ENCODE measurements at places on chromosomes 13 and 19.

- DNase-seq = no peak
Observed at GRCh38 chr19:32407004-32407992, 1.7 kb downstream of the DPY19L3 start.

GRCh38 chr19:38979812-38980211 lies 4.3 kb upstream of the FBXO17 start:
- DNase-seq = no peak

DNA sequence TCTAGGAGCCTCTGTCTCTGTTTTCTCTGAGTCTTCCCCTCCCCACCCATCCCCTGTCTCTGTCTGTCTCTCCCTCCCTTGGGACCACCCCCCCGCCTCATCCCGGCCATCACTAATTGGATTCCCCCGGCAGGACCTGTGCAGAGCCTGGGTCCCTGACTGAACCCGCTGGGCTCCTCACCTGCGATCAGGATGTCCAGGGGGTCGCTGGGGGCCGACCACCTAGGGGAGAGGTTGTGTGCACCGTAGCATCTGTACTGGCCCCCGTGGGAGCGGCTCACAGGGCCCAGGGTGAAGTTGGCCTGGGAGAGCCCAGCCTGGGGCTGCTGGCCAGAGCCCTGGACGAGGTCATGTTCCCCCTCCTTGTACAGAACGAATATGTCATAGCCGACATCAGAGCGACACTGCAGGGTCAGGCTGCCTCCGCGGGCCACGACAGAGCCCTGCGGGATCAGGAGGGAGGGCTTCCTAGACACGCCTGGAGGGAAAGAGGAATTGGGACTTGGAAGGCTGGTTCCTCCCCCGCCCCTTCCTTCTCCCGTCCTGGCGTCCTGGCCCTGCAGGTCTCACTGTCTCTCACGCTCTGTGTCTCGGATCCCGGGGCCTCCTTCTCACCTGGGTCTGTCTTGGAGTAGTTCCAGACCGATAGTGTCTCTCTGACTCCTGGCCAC lies 1.8 kb downstream of the LILRB5 start:
- no peak for DNase-seq

DNA sequence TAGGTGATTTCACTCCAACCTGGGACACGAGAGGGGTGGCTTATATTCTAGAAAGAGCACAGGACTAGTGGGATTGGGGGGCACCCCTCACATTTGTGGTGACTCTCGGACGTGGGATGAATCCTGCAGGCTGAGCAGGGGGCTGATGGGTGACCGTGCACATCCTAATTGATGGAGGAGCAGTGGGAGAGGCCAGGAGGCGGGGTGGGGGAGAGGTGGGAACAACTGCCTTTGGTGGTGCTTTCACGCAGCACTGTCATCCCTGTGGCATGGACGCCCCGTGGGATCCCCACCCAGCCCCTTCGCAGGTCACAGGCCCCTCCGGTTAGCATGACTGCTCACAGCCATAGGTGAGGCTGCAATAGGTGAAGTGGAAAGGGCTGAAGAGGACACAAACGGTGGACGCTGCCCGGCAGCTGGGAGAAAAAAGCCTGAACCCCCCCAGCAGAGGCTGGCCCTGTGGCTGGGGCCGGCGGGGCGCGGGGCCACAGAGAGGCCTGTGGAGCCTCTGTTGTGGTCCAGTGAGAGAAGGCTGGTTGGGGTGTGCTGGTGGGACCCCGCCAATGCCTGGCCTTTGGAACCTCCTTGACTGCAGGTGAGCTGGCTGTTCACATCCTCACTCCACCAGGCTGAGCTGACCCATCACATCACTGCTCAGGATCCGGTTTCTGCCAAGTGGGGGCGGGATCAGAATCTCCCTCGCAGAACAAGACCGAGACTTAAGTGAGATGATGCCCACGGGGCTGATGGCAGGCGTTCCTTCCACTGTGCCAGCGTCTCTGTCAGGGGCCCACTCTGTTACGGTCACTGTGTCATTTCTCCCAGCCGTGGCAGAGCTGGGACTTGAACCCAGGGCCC lies 325.4 kb downstream of the TEX29 start:
- no peak for DNase-seq

- no peak for DNase-seq
Observed at GRCh38 chr13:94212196-94212595, 267.3 kb downstream of the DCT start.

GRCh38 chr19:45235485-45235884 lies 9.7 kb downstream of the EXOC3L2 start:
- DNase-seq = no peak

DNA sequence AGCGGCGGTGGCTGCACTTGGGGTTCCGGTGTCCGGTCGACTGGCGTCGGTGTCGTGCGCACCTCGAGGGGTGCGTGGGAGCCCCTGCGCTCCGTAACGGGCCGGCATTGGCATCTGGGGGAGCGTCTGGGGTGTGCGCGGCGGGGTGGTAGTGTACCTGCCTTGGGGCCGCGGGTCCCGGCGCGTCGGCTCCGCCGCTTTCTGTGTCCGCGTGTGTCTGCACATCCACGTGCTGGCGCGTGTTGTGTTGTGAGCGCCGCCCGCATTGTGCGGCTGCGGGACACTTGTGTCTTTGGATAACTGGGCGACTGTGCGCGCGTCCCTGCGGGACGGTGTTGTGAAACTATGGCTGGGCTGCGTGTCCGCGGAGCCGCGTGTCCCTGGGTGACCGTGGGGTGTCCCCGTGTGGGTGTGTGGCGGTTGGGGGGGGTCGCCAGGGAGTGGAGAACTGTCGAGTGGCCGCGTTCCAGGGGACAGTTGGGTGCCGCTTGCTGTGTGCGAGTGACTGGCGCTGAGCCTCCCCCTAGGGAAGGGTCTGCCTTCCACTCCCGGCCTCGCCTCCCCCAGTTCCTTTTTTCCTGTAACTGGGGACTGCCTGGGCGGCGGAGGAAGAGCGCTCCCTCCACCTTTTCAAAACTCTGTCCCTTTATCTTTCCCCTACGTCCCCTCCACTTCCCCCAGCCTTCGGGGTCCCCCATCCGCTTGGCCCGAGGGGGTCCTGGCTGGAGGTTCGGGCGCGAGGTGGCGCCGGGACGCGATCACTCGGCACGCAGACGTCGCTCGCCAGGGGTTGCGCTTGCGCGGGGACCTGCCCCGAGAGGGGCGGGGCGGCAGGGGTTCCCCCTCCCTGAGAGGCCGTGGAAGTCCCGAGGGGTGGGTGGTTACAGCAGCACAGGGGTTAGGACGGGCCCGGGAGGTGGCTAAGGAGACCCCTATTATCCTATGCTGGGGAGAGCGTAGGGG lies 5.7 kb upstream of the NFIC start:
- DNase-seq = peak; percentile 81

DNA sequence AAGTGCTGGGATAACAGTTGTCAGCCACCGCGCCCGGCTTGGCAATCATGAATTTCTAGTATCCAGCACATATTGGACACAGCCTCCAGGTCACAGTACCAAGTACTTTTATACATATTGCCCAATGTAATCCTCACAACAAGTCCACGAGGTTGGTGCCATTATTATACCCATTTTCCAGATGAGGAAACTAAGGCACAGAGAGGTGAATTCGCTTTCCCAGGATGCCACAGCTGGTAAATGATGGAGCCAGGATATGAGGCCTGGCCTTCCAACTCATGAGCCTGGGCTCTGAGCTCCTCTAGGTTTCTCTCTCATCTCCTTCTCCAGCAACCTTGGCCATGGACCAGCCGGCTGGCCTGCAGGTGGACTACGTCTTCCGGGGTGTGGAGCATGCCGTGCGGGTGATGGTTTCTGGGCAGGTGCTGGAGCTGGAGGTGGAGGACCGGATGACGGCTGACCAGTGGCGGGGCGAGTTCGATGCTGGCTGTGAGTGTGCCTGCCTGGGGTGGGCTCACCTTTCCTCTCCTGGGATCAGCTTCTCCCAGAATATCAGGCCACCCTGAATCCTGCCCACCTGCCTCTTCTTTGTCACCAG lies 7.5 kb downstream of the CCDC61 start:
- DNase-seq = no peak

DNA sequence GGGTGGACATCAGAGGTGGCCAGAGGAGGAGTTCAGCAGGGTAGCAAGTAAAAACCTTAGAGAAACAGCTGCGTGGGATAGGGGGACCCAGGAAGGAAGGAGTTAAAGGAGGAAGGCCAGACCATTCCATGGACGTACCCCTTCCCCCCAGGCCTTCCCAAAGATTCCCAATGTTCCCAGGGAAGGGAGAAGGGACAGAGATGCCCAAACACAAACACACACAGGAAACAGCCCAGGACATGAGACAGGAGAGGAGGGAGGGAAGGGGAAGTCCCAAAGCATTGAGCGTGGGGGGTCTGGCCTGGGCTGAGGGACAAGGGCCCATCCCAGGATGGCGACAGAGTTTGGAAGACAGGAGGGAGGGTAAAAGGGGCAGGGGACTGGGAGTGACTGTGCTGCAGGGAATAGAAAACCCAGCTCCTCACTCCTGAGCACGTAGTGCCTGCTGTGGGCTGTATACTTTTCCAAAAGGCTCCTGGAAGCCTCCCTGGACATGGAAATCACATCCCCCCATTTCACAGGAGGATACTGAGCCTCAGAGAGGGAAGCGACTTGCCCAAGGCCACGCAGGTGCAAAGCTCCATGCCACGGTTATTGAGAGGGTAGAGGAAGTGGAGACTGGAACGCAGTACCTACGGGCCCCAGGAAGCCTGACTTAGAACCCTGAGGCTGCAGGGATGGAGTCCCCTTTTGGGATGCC lies 1.1 kb downstream of the SYDE1 start:
- no peak for DNase-seq

GRCh38 chr13:56201834-56202233 lies 938.9 kb upstream of the PRR20A start:
- no peak for DNase-seq

- no peak for DNase-seq
Observed at GRCh38 chr13:79374578-79374977, 31.5 kb downstream of the RBM26 start.

DNA sequence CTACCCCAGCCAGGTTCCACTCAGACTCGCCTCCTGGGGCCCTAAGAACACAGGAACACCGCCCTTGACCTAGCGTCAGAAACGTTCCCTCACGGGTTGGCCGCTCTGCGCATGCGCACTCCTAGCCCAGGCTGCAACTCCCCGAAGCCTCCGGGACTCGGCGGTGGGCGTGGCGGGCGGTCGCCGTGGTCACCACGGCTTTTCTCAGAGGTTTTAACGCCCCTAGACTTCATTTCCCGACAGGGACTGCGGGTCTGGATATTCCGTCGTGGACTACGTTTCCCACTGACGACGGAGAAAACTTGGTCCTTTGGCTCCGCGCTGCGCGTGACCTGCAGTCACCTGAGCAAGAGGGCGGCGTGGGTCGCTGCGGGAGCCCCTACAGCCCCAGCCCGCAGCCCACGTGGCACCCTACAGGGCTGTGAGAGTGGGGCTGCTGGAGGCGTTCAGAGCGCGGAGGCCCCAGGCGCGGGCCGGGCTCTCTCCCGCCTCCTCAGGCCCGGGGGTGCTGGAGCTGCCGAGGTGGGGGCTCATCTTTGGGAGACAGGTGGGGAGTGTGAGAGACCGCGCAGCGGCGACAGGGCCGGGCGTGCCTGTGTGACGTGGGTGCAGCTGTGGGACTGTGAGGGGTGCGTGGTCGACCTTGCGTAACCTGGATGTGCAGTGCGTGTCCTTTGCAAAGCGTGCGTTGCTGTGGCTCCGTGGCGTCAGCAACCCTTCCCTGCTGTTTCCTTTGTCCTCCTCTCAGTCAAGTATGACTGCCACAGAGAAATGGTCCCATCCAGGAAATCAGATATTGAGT lies 38.0 kb upstream of the ZNF573 start:
- DNase-seq = peak; percentile 45
